ENCODE measurements at places on chromosomes 3 and 15.

DNA sequence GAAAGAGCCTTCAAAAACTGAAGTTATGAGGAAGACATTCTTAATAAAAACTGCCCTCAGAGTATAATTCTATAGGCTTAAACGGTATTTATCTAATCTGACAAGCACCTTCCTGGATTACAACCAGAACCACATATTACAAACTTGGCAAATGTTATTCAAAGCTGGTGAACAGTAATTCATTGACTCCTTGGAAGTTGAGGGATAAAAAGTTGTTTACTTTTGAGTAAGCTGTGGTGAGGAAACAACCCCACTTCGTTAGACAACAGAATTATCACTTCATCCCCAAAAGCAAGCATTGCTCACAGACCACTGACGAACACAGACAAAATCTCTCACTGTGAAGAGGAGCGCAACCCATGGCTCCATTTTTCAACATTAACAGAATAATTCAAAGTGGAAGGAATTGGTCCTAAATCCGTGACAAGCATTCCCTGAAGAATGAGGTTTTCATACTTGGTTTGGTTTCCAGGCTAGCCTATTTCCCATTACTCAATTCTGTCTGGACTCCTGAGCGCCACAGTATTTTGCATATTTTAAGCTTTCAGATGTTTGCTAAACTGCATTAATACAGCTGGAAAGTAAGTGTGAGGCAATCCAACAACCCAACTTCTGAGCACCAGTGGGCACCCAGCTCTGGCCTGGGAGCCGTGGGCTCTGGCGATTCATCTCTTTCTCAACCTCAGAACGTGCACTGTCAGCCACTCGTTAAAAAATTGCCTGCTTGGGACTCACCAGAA is 32.7 kb downstream of the LRIG1 start:
- no peak for DNase-seq

DNA sequence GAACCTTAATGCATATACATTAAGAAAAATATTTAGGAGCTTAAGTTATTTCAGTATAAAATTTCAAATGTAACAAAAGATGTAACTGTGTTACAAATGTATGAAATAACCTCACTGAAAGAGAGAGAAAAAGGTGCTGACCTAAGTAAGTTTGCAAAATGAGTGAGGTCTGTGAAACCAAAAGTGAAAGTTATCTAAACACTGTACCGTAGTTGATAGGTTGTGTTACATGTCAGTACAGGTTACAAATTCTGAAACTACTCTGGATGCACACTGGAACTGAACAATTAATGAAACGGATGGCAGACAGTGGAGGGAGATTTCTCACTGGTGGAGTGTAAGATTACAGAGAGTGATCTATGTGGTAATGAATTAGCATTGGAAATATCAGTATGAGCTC is 420.7 kb downstream of the ZNF385D start:
- DNase-seq, result no peak

DNA sequence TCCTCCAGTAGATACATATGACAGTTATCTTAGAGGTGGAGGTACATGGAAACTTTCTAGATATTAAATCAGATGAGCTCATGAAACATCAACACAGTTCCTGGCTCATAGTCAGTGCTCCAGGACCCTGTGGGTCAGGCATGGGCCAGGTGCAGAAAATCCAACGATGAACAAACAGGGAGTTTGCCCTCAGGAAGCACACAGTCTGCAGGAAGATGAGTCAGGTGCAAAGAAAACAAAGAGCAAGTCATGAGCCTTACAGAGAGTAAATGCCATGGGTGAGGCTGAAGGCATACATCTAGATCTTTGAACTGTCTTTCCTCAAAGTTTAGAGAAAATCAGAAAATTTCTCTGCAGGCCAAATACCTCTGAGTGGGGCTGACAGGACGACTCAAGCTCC is 184.2 kb upstream of the TPM1 start:
- no peak for DNase-seq

GRCh38 chr3:130243808-130244207 is 101.7 kb upstream of the COL6A5 start:
- no peak for DNase-seq

DNA sequence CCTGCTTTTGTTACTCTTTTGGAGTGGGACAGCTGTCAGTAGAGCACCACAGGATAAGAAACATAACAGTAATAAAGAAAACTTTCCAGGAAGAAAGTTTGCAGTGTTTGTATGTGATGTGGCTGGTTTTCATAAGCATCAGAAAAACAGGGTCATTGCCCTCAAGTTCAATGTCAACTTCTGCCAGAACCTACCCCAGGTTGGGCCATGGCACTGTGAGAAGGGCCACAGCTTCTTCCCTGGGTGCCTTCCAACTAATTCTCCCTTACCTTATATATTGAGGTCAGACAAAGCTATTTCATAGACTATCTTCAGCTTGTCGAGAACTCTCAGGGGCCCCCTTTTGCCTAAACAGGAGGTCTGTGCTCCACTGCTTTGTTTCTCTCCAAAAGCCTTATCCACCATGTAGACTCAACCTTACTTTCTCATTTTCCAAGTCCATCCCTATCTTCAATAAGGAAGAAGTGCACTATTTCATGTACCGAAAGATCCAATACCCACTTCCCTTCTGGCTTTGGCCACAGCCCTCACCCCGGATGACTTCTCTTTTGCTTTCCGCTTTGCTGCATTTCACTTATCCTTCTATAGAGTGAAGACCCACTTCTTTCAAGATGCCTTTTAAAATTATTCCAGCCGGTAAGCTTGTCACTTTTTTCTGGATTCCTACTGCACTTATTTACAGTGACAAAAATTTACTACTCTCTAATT is 38.2 kb upstream of the PLCL2 start:
- DNase-seq, result no peak

- no peak for DNase-seq
Observed at GRCh38 chr15:59157840-59158700, 48.6 kb upstream of the LDHAL6B start.

DNA sequence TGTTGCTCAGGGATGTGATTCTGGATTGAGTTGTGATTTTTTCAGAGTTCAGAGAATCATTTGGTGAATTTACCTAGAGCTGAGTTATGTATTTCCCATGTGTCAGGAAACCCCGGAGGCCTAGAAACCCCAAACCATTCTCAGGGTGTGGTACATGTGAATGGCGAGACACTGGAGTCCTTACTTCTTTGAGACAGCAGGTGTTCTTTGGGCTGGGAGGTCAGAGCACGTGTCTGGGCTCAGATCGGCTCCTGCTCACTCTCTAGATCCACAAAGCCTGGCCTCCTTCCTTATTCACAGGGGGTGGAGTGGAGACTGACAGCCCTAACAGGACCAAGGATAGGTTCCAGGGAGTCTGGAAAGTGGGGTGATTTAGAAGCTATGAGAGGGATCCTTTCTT is 145.8 kb downstream of the CHDH start:
- DNase-seq, result no peak

GRCh38 chr3:41328926-41329325 is 129.6 kb downstream of the CTNNB1 start:
- DNase-seq, result no peak

GRCh38 chr15:86620157-86620556 is 540.5 kb downstream of the AGBL1 start:
- no peak for DNase-seq

DNA sequence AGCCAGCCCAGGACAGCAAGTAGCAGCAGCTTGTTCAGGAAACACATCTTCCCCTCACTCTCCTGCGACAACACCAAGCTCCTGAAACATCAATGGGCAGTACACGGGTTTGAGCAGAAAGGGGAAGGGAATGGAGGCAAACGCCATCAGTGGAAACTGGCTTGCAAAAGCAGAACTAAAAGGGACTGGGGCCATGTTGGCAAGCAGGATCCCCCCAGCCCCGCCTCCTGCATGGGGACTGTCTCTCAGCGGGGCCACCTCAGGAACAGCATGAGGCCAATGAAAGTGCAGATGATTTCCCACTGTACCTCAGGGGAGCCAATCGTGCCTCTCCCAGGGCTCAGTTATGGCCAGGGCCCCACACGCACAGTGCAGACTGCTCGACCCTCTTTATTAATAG is 6.8 kb downstream of the CDAN1 start:
- DNase-seq, result no peak

- peak; percentile 89 for DNase-seq
Observed at GRCh38 chr15:59372352-59373211, at the start of gene MYO1E. Gene MYO1E, minus strand, starts transcription at chr15:59372871. Its CDS starts 371 bp downstream, at chr15:59372500.

GRCh38 chr3:45499529-45499928 is 95.0 kb upstream of the LIMD1 start:
- no peak for DNase-seq

DNA sequence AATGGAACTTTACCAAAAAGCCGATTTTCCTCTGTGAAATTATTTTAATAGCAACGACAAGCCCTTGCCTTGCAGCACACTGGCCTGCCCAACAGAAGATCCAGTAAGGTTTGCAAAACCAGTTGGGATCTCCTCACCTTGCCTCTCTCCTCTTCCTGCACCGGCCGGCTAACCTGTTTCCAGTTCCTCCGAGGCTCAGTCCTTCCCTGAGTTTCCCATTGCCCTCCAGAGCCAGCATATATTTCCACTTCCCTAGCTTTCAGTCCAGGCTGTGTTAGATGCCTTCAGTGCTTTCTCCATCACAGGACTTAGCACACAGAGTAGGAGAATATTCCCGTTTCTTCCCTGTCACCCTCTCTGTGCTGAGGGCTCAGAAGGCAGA is 60.3 kb downstream of the NOX5 start:
- DNase-seq, result no peak

- DNase-seq, result no peak
Observed at GRCh38 chr3:146115619-146116018, 45.4 kb downstream of the PLOD2 start.

DNA sequence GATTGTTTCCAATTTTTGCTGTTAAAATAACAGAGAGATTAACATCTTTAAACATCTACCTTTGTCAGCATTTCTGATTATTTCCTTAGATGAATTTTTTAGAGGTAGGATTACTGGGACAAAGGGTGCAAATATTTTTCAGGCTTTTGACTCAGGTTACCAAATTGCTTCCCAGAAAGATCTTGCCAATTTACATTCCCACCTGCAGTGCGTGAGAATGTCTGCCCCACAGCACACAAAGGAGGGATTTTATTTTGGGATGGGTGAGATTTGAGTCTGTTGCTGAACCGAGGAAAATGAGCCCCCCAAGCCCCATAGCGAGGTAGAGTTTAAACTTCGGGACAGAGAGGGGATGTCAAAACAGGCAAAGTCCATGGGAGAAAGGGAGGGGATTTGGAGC is 25.9 kb upstream of the RNU6-1 start:
- no peak for DNase-seq

- DNase-seq, result no peak
Observed at GRCh38 chr3:99562138-99562537, 76.3 kb upstream of the COL8A1 start.

GRCh38 chr3:4882548-4882947 is 96.7 kb upstream of the BHLHE40 start:
- DNase-seq, result no peak

GRCh38 chr15:62879770-62880169 is 162.8 kb upstream of the TPM1 start:
- no peak for DNase-seq

DNA sequence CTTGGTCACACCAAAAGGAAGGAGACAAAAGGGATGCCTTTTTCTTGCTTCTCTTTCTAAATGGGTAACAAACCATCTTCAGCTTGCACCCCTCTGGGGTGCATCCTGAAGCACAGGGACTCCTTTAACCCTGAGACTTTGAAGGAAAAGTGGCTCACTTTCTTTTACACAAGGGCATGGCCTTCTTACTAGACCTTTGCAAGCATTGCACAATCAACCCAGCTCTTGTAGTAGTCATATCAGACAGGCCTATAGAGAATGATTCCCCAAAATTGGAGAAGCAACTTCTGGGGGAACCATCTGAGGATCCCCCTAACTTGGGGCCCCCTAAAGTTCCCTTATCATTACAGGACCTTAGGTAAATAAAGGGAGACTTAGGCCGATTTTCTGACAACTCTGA is 56.1 kb upstream of the GK5 start:
- no peak for DNase-seq

DNA sequence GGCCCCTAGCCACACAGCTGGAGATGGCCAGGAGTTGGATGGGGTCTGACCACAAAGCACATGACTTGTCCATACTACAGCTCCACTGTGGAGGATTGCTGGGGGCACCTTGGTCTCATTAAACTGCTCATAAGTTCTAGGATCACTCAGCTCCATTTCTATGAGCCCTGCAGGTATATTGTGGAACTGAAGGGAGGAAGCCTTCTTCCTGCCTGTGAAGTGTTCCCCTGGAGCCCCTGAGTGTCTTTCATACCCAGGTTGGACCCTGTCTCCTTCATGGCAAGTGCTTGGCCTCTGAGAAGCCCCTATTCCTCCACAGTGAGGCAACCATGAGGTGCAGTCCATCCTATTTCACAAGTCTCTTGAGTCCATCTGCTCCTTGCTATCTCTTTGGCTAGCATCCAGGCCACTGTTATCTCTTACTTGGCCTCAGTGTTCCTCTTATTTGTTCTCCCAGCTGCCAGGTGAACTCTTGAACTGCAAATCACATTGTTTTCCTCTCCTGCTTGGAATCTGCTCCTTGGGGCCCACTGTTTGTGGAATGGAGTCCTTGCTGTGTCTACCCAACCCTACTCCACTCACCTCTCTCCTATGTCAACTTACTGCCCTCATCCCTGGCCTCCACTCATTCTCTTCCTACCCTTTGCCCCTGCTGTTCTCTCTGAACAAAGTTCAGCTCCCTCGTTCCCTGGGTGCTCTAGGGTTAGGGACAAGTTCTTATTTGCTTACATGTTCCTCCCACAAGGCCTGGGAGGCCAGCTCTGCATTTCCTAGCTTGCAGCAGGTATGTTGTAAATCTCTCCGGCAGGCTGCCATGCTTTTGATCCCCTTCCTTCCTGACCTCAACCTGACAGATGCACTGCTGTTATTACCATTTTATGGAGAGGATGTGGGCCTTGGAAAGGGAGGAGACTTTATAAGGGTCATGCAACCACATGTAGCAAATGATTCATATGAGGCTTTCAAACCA is 1.2 kb downstream of the ACOX2 start:
- DNase-seq, result no peak

- DNase-seq, result no peak
Observed at GRCh38 chr3:148955544-148956346, 35.6 kb upstream of the GYG1 start.

DNA sequence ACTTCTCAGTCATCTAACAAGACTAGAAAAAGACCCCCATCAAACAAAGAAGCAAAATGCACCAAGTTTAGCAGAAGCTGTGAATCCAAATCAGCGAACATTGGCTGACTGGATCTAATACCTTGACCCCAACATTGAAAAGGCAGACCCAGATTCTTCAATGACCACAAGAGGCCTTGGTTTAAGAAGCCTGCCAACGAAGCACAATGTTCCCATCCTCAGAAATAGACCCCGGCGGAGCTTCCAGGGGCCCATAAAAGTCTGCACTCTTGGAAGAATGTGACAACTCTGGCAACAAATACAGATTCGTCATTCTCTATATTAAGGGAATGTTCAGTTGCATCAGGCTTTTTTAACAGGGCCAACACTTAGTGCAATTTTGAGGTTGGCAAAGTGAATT is 112.8 kb upstream of the BCL6 start:
- no peak for DNase-seq

DNA sequence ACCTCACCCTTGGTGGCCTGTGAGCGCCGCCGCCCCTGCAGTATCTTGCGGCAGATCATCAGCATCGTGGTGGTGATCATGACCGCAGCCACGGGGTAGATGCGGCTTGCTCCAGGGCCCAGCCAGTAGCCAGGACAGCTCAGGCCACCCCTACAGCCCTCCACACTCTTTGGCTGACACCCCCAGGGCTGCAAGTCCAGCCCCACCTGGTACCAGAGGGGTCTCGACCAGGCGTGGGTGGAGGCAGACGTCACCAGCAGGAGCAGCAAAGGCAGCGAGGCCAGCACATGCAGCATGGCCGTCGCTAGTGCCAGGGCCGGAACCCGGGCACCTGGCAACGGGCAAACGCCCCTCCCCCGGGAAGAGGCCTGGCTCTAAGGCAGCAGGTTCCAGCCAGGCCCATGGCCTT is at the start of gene TMEM89:
Gene TMEM89, minus strand, starts transcription at position 309 of the 409 bp plus-strand sequence. Its CDS starts 13 bp downstream, at position 296.
- DNase-seq, result no peak

All from 8988T (cell line).